AG09319 (cell line): ENCODE measurements at places on chromosomes 2 and 18.

DNA sequence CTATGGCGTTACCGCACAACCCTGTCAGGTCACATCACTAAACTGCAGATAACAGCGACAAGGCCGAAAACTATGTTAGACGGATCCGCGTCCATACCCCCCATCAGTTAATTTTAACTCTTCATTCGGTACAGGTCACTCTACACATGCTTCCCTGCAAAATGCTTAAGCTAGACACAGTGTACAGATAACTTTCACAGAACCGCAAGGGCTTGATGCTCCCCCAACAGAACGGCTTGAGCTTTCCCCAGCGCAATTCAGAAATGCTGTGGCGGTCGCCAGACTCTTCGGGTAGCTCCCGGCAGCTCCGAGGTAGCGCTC lies 283 bp upstream of the RBBP8 start:
- no peak for DNase-seq

DNA sequence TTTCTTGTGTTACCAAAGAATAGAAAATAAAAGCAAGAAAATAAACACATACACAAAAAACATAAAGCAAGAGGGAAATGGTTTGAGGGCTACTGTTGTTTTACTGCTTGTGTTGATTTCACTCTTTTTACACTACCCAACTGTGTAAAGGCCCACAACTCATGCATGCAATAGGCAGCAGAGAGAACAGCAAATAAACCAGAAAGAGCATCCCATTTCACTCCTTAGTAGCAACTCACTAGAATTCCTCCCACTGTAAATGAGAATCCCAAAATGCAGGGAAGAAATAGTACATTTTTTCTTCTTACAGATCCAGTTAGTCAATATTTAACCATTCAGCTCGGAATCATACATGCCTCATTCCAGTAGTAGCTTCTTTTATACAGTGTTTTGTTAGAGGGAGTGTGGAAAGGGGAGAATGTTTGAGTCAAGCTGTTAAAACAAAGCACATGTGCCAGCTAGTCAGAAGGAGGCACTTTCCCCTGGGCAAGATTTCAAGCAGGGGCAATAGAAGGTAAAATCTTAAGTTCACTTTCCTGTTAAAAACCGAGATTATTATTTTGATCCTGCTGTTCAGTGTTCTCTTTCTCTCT lies 147.2 kb upstream of the FAM98A start:
- DNase-seq, result no peak

GRCh38 chr2:137056704-137057103 lies 291.4 kb downstream of the THSD7B start:
- DNase-seq, result no peak

DNA sequence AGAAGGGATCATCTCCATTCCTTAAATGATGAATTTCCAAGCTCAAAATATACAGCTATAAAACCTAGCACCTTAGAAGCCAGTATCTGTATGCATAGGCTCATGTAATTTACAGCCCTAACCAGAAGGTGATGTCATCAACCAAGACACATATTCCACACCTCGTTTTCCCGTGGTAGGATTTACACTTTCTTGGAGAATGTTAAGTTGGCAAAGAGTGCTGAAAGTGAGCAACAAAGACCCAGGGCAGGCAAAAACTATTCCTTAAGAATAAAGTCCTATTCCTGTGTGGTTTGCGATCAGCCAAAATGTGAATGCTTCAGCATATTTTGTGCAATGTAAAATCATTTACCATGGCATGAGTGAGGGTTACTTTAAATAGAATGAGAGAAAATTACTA lies 247.1 kb downstream of the OSR1 start:
- DNase-seq, result no peak

DNA sequence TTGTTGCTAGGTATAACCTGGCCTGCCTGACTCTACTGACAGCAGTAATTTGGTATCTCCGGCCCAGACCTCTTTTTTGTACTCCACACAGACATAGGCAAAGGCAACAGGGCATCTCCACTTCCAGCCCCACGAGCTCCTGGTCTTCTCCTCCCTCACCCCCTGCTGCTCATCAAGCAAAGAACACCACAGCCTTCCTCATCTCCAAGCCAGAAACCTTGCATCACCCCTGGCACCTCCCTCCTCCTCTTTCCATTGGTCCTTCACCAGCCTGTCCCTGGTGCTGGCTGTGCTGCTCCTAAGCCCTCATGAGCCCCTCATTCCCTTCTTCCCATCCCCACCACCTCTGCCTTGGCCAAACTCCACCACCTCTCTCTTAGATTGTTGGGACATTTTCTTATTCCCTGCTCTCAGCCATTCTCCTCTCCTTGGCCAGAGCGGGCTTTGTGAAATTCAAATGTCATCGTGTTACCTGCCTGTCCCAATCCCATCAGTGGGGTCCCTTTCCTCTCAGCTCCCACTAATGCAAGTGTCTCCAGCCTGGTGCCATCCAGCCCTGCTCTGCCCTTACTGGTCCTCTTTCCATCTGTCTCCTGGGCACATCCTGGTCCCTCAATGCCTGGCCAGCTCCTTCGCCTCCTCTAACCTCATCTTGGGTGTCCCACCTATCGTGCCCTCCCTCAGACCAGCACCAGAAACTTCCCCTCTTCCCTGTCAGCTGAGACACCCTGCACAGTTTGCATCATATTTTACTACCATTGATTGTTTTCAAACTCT lies 77.4 kb downstream of the INHBB start:
- DNase-seq, result no peak

DNA sequence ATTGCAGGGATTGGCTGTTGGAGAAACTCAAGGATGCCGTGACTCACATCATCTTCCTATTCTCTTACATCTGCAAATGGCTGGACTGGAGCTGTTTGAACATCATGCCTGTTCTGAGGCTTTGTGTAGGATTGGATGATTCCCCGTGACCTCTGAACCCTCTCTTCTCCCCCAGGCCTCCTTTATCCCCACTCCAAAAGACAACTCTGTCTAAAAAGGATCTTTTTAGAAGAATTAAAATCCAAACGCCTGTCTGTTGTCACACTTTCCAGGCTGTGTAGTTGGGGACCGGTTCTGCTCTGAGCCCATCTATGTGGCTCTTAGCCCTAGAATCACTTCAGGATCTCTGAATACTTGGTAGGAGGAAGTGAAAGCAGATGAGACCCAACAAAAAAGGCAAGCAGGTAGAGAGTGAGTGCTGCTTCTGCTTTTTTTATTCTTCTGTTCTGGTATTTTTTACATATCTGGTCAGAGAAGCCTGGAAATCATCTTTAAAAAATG lies 565 bp downstream of the SP140 start:
- no peak for DNase-seq
